ENCODE measurements at places on chromosomes 5 and 9. TPM values are rescaled to one million over a fixed set of nuclear protein-coding genes. Genes with fewer than 3 reads are reported as not detected.

SIGMAR1 gene
- 65.4 TPM for polyA plus RNA-seq

DMRT1 gene
- polyA plus RNA-seq = not detected

GDA gene
- not detected for polyA plus RNA-seq

CTSL gene
- polyA plus RNA-seq = 200 TPM

STXBP1 gene
- polyA plus RNA-seq = 16.2 TPM

C9orf50 gene
- polyA plus RNA-seq = 0.20 TPM

TMEM171 gene
- 5.3 TPM for polyA plus RNA-seq

KCTD16 gene
- polyA plus RNA-seq = 1.7 TPM

PCDHGA3 gene
- 2.5 TPM for polyA plus RNA-seq

NIM1K gene
- polyA plus RNA-seq = 1.3 TPM

DNA sequence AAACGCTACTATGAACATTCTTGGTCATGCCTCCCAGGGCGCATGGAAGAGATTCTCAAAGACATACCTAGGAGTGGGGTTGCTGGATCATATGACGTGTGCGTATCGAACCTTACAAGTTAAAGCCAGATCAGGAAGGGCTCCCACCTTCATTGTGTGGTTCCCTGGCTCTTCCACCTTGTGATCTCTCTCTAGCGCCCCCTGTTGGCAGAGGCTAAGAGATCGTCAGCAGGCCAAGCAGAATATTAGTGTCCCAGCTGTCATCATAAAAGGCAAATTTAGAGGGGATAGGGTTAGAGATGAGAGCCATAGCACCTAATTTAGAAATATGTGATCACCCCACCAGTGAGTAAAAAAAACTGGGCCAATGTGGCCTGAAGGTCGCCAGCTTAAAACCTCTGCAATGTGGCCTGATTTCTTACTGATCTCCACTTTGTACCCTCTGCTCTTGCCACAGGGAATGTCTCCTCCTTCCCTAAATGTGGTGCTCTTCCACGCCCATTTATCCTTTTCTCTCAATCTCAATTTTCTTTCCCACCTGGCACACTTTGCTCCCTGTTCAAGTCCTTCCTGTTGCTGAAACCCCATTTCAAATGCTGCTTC is 91.7 kb upstream of the SHB start:
- DNase-seq = no peak

- no peak for DNase-seq
Observed at GRCh38 chr5:32297181-32298058, 15.3 kb downstream of the MTMR12 start.

DNA sequence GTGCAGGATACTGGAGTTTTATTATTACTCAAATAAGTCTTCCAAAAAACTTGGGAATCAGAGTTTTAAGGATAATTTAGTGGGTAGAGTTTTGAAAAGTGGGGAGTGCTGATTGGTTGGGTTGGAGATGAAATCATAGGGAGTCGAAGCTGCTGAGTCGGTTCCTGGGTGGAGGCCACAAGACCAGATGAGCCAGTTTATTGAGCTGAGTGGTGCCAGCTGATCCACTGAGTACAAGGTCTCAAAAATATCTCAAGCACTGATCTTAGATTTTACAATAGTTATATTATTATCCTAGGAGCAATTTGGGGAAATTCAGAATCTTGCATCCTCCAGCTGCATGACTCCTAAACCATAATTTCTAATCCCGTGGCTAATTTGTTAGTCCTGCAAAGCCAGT is 804.9 kb upstream of the SEMA6A start:
- no peak for DNase-seq

DNA sequence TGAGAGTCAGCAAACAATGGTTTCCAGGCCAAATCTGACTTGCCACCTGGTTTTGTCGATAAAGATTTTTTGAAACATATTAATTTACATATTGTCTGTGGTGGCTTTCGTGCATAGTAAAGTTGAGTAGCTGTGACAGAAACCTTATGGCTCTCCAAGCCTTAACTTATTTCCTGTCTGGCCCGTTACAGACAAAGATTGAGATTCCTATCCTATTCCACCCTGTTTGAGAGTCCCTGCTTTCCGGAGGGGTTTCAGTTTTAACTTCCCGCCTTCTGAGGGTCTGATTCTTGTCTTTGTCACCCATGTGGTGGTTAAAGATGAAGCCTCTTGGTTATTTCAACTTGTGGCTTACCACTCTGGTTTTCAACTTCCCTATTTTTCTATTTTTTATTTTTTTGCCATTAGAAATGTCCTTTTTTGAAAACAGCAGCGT is 11.4 kb downstream of the OTULIN start:
- no peak for DNase-seq

DNA sequence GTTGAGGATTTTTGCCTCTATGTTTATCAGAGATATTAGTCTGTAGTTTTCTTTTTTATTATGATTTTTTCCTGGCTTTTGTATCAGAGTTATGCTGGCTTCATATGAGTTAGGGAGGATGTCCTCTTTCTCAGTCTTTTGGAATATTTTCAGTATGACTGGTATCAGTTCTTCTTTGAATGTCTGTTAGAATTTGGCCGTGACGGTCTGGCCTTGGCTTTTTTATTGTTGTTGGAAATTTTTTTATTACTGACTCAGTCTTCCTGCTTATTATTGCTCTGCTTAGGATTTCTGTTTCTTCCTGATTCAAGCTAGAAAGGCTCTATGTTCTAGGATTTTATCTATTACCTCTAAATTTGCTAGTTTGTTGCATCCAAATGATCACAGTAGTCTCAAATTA is 421.9 kb downstream of the CDH10 start:
- DNase-seq = no peak

GRCh38 chr9:6896562-6896961 is 138.8 kb downstream of the KDM4C start:
- no peak for DNase-seq

- no peak for DNase-seq
Observed at GRCh38 chr9:36292641-36293040, 34.4 kb upstream of the GNE start.

DNA sequence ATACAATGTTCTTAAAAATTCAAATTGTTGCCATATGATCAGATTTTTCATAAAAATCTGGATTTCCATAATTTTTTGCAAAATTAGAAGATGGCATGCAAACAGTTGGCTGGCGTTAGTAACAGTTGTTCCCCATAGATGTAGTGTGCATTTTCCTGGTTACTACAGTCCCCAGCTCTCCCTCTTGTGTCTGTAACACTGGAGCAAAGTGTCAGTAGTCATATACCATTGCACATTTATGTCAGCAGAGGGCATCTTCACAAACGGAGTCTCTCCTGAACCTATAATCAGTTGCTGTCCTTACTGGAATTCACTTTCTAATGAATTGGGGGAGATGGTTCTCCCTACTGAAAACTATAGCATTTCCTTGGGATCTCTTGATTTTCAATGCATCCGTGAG is 44.7 kb upstream of the DMAC1 start:
- DNase-seq = no peak

- DNase-seq = no peak
Observed at GRCh38 chr5:83802686-83803085, 82.0 kb upstream of the HAPLN1 start.

DNA sequence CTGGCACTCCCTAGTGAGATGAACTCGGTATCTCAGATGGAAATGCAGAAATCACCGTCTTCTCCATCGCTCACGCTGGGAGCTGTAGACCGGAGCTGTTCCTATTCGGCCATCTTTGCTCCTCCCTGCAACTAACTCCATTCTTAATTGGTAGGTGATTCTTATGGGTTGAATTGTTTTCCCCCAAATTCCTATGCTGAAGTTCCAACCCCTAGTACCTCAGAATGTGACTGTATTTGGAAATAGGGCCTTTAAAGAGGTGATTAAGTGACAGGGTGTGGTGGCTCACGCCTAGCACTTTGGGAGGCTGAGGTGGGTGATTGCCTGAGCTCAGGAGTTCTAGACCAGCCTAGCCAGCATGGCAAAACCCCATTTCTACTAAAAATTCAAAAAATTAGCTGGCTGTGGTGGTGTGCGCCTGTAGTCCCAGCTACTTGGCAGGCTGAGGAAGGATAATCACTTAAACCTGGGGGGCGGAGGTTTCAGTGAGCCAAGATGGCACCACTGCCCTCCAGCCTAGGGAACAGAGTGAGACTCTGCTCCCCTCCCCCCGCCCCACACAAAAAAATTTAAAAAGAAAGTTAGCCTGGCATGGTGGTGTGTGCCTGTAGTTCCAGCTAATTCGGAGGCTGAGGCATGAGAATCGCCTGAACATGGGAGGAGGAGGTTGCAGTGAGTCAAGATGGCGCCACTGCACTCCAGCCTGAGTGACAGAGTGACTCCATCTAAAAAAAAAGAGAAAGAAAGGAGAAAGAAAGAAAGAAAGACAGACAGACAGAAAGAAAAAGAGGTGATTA is 25.2 kb upstream of the FOCAD start:
- no peak for DNase-seq

DNA sequence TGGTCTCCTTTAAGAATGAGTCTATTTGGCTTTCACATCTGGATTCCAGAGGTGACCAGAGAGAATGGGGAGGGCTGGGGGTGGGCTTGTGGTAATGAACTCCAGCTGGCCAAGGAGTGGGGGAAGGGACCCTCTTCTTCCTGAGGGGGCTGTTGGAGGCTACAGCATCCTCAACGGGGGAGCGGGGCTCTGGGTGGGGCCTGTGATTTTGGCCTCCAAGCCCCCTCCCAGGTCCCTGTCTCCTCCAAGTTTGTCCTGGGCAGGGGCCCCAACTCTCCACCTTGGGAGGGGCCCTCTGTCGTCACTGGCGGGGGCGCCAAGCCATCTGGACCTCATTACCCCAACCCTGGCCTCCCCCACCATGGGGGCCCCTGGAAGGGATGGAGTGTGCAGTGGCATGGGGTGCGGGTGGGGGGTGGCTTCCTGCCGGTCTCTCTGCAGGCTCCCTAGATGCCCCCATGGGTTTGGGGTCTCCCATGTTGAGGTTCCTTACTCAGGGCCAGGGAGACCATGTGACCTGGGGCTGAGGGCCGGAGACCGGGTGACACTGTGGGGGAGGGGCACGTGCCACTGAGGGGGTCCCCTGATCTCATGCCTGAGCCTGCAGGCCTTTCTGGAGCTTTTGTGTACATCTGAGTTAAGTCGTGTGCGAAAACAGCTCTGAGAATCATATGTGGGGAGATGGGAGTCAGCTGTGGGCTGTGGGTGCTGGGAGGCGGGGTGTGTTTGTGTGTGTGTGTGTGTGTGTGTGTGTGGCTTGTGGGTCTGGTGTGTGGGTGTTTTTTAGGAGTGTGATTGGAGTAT is 32.4 kb downstream of the GOLGA2 start:
- DNase-seq = no peak

DNA sequence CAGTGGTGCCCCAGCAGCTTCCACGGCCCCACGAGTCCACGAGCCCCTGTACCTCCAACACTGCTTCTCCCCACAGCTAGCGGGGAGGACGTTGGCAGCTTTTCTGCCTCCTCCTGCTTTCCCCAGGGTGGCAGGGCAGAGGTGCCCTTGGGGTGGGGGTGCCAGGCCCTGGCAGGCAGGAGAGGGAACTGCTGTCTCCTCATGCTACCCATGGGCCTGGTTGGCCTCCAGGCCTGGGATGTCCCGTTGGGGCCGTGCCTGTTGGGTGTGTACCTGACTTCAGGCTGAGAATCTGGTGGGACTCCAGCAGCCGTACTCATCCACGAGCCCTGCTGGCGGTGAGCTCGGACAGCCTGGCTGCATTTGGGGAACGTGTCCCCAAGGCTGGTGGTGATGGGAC is 27.3 kb downstream of the RXRA start:
- no peak for DNase-seq

- DNase-seq = no peak
Observed at GRCh38 chr5:119406551-119407110, 45.7 kb upstream of the HSD17B4 start.

GRCh38 chr5:55636177-55636576 is 75.9 kb downstream of the SLC38A9 start:
- no peak for DNase-seq

DNA sequence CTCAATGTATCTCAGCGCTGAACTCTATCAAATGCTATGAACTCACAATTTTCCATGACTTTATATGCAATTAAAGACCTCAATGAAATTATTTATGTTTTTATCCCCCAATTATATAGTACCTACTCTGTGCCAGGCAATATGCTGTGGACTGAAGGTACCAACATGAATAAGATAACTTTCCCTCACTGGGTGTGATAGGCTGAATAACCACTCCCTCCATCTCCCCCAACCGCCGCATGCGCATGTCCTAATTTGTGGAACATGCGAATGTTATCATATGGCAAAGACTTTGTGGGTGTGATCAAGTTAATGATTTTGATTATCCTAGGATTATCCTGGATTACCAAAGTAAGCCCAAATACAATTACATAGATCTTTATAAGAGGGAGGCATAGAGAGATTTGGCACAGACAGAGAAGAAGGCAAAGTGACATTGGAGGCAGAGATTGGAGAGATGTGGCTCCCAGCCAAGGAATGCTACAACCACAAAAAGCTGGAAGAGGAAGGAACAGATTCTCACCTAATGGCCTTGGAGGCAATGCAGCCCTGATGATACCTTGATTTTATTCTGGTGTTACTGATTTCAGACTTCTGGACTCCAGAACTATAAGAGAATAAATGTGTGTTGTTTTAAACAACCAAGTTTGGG is 149.1 kb upstream of the VCAN start:
- DNase-seq = no peak

- no peak for DNase-seq
Observed at GRCh38 chr5:177496727-177497291, 595 bp downstream of the PDLIM7 start.

DNA sequence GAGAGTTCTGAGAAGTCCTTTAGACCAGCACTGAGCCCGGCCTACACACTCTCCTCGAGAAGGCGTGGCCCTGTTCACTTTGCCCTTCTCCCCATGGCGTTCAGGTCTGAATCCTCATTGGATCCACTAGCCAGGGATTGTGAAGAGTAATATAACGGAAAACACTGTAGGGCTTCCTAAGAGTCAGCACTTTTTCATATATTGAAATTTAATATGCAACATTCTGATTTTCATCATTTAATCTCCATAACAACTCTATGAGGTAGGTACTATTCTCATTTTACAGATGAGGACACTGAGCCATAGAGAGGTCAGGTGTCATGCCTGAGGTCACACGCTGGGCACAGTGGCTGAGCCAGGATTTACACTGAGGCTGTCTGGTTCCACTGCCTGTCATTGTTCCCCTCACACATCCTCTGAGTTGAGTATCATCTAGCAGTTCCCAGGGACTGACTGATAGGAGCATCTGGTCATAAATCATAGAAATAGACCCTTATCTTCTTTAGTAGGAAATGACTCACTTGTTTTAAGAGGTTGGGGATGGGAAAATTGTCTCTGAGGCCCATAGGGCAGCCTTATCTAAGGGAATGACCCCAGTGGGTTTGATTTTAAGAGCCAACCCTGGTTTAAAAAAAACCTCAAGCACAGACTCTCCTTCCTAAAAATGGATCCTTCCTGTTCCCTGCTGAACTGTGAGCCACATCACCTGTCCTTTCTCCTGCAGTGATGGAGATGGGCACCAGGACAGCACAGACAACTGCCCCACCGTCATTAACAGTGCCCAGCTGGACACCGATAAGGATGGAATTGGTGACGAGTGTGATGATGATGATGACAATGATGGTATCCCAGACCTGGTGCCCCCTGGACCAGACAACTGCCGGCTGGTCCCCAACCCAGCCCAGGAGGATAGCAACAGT is 41.2 kb downstream of the THBS4 start:
- no peak for DNase-seq

DNA sequence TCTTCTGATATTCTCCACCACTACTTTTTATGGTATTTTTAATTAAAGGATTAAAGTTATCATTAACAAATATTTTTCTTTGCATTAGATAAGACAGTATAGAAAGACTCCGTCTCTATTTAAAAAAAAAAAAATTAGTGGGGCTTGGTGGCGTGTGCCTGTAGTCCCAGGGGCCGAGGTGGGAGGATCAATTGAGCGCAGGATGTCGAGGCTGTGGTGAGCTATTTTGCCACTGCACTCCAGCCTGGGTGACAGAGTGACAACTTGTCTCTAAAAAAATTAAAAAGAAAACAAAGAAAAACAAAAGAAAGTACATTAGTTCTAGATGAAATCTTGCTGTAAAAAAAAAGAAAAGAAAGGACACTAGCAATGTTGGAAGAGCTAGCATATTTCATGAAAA is 97.4 kb upstream of the IL6ST start:
- no peak for DNase-seq

All from BJ (cell line).